ENCODE measurements at places on chromosomes 12 and 14.

GRCh38 chr12:9868311-9868801, 798 bp downstream of the CLEC2B start:
- peak; percentile 62 for DNase-seq

DNA sequence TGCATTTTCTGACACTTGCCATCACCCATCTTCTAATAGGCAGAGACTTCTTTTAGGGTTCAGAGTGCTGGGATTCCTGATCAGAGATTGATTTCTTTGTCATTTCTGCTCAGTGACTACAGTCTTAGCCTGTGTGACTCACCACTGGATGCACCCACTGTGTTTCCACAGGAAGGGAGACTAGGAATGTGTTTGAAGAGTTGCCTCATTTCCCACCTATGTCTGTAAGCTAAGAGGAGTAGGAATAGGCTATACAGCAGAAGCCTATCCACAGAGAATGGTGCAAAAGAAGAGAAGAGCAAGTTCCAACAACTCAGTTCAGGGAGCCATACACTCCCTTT, 60.2 kb upstream of the ACTN1 start:
- no peak for DNase-seq

GRCh38 chr12:123468786-123469185, 10.8 kb downstream of the SNRNP35 start:
- peak; percentile 60 for DNase-seq

GRCh38 chr14:39876916-39877315, 444.7 kb upstream of the FBXO33 start:
- DNase-seq, result no peak

DNA sequence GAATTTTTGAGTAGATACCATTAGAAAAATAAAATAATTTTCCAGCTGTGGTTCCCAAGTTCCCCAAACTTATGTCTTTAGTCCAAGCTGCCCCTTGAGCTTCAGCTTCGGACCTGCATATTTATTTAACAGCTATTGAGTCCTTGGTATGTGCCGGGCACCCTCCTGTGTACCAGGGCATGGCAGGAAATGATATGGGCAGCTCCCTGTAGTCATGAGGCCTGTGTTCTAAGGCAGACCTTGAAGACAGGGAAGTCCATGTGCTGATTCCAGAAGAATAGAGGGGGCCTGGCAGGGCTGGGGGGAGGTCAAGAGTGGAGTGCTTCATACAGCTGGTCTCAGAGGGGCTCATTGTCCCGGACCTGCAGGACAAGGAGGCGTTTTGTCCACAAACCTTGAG, 29.2 kb downstream of the TRAF3 start:
- no peak for DNase-seq

DNA sequence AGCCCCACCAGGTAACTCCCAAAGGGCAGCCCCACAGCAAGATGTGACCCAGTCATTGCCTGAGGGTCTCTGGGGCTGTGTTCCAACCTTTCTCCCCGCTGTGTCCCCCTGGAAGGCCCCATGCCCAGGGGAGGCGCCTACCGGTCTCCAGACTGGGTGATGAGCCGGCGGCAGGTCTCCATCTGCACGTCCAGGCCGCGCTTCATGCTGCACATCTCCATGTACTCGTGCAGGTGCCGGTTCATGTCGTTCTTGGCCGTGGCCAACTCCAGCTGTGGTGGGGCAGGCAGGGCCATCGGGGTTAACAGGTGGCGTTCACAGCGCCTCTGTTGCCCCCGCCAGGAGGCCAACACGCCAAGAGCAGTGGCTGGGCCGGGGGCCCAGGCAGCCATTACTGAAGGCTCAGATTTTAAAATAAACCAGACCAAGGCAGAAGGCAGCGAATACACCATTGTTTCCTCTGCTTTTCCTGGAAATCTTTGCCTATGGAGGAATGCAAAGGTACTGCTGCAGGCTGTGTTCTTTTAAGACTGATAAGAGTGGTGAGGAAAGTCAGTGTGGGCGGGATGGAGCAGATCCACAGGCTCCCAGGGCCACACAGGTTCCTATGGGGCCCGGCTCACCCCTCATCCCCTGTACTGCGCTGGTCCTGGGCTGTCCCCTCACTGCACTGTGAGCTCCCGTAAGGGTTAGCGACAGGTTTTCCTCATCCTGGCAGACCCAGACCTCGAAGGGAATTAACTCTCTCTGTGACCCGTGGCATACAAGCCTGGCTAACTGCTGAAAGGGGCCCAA, 7.3 kb downstream of the GAPDH start:
- no peak for DNase-seq

GRCh38 chr12:120961604-120962531, 16.5 kb upstream of the HNF1A start:
- peak; percentile 41 for DNase-seq

Data from hematopoietic multipotent progenitor cell treated with erythropoietin and hydrocortisone succinate and interleukin-3 and kit ligand, for 6 days (in vitro differentiated cells).